Activated gamma-delta T cell treated with anti-CD3 and anti-CD28 coated beads, Interleukin-2, amount 50 U/mL, for 16 hours (primary cell): ENCODE measurements at places on chromosomes 2 and 18.

- DNase-seq: no peak
Observed at GRCh38 chr2:65710779-65711295, 278.4 kb upstream of the SPRED2 start.

DNA sequence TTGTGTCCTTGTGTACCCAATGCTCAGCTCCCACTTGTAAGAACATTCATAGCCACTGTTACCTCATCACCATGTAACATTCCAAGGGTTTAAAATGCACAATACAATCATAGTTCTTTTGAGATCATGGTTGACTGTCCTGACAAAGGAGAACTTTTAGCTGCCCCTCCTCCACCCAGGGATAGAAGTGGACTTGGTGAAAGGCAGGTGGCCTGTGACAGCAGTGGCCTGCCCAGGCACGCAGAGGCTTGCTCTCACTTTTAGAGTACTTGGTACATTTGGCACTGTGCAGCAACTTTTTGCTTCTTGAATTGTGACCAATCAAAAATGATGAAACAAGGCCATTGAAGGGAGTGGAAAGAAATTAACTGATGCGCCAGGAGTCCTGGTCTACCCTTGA is 108.7 kb downstream of the ANKRD44 start:
- no peak for DNase-seq

- no peak for DNase-seq
Observed at GRCh38 chr18:54679318-54680149, 88.5 kb downstream of the DYNAP start.

DNA sequence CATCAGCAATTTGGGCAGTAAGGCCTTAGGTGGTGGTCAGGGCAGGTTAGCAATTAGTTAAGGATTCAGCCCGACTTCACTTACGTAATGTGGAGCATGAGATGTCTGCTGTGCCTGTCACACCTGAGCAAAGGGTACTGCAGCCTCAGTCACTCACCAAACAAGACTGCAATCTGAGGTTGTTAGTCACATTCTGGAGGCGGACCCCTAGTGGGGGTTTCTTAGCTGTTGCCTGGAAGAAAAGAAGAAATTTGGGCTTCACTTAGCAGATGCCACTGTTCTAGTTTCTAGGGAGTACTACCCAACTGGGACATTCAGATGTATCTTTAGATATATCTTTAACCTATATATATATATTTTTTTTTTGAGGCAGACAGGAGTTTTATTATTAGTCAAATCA is 529.9 kb downstream of the SLC4A3 start:
- DNase-seq: no peak

DNA sequence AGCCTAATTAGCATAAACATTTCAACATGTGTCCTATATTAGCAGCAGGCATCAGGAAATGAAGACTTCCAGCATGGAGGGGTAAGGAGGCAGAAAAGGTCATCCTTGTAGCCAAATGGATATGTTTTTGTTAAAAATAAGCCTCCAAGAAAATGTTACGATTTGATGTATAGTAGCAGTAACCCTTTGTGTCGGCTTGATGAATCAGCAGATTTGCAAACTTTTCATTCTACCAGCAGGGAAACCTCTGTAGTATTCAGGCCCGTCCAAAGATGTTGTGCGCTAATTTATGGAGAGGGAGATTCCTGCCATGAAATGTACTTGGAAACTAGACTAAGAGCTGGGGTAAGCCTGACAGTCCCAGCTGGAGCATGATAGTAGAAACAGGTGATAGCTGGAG is 780.8 kb upstream of the KLHL29 start:
- no peak for DNase-seq

- no peak for DNase-seq
Observed at GRCh38 chr18:34971313-34971712, 69.9 kb upstream of the MAPRE2 start.

DNA sequence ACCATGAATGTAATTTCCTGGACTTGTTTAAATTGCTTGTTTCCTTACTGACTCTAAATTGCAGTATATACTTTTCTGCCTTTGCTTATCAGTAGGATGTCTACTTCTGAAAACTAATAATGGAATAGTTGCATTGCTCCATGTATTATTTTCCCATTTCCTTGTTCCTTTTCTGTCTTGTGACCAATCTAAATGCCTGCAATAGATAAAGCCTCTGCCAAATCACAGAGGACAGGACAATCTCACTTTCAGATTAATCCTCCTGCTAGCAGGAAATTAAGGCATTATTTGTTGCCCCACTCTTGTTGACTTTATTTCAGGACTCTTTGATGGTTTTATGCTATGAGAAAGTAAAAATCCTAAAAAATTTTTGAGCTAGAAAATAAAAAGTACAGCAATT is 4.7 kb upstream of the ESCO1 start:
- no peak for DNase-seq

DNA sequence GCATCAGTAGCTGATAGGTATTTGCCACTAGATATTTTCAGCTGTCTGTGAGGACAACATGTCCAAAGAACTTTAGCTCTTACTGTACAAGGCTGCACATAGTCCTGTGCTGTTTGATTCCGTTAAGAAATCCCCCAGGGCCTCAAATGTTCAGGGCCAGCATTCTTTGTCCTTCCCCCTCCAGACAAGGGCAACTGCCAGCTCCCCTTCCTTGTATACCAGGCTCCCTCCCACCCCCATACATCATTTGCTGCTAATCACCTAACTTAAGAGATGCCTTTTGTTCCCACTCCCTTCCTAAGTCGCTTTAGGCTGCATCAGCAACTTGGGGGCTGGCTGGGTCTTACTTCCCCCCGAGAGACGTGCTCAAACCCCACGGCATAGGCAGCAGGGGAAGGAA is 138.7 kb downstream of the CDH20 start:
- no peak for DNase-seq

DNA sequence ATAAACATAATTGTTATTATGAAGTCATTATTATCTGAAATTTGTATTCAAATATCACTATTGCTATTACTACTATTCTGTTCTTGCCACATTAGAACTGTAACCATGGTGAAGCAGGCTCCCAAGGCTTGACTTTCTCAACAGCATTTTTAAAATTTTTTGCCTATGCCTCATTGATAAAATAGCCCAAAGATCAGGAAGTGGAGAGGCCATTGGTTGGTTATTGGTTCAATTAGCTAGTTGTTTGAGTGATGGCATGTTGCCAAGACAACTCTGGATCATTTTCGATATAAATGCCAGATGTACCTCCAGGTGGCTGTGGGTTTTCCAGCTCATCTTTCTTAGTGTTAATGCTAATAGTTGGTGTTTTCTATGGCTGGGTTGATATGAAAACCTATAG is 513.5 kb downstream of the TRIB2 start:
- no peak for DNase-seq

DNA sequence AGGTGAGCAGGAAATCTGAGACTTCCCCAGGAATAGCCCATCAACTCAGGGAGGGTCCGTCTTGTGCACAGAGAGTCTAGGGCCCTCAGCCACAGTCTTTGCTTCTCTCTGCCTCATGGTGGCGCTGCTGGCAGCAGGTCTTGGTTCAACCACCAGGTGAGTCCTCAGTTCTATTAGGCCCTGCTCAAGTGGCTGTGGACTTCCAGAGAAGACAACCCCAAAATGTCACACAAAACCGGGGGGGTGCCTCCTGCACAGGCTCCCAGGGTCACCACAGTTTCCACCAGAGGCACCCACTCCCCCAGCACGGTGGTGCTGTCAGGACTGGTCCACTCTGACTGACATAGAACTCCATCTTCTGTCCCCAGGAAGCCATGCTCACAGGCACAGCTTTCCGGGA is 2.4 kb upstream of the CHRNG start:
- no peak for DNase-seq

DNA sequence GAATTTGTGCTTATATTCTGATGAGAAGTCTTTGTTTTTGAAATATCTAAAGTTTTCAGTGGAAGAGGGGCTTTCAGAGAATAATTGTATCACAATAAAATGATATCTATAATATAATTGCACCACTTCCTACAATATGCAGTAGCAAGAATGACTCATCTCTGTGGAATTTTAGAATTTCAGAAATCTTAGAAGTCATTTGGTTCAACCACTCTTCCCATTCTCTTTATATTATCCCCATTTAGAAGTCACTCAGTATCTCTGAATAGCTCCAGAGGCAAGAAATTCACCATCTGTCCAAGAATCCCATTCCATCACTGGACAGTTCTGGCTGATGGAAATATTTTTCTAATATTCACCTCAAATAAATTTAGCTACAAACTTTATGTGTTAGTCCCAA is 59.3 kb upstream of the CCDC68 start:
- DNase-seq: no peak

DNA sequence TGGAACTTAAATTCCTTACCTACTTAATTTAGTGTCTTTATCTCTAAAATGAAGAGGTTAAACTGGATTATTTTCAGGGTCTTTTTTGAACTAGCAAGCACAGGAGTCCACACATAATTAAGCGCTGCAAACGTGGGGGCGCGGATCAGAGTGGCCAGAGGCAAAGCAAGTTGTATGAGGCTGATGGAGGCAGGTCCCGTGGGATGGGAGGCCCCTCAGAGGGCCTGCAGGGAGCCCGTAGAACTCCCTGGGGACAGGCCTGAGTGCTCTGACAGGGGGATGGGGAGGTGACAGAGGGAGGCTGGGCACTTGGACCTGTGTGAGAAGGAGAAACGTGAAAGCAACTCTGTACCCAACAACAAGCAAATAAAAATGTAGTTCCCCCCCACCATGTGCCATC is 177.8 kb downstream of the ACKR3 start:
- DNase-seq: no peak

DNA sequence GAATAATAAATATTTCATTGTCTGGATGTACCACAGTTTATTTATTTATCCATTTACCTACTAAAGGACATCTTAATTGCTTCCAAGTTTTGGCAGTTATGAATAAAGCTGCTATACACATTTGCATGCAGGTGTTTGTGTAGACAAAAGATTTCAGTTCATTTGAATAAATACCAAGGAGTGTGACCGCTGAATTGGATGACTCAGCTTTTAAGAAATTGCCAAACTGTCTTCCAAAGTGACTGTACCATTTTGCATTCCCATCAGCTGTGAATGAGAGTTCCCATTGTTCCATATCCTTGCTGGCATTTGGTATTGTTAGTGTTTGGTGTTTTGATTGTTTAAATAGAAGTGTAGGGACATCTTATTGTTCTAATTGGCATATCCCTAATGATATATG is 36.2 kb upstream of the FMNL2 start:
- DNase-seq: no peak

- DNase-seq: no peak
Observed at GRCh38 chr2:10303181-10303693, 533 bp downstream of the HPCAL1 start.
